ENCODE measurements at places on chromosomes 1 and 21.
A peak's percentile ranks its signal among the peaks of the same experiment; 100 is the strongest.

DNA sequence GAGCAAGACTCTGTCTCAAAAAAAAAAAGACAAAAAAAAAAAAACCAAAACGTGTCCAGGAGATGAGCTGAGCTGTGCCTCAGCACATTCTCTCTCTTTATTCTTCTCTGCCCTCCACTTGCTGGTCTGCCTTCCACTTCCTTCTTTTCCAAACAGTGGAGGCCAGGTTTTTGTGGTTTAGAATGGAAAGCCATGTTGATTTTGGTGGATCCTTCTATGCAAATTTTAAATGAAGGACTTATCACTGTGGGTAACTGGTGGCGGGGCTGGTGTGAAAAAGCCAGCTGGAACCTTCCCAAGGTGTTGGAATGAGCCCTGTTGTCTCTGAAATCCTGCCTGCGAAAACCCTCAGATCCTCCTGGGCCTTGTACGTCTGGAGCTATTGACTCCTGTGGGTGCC, 61.9 kb downstream of the PTPRU start:
- no peak for DNase-seq

DNA sequence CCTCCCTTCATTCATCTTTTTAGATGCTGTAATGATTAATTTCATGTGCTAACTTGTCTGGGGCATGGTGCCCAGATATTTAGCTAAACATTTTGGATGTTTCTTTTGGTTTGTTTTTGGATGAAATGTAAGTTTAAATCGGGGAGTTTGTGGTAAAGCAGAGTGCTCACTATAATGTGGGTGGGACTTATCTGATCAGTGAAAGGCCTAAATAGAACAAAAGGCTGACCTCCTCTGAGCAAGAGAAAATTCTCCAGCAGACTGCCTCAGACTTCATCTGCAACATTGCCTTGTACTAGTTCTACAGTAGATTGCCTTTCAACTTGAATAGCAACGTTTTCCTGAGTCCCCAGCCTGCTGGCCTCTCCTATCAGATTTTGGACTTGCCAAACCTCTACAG, 183.6 kb downstream of the S1PR1 start:
- no peak for DNase-seq

- DNase-seq, result peak; percentile 30
Measured at GRCh38 chr1:154330669-154331068, 5.3 kb downstream of the ATP8B2 start.

DNA sequence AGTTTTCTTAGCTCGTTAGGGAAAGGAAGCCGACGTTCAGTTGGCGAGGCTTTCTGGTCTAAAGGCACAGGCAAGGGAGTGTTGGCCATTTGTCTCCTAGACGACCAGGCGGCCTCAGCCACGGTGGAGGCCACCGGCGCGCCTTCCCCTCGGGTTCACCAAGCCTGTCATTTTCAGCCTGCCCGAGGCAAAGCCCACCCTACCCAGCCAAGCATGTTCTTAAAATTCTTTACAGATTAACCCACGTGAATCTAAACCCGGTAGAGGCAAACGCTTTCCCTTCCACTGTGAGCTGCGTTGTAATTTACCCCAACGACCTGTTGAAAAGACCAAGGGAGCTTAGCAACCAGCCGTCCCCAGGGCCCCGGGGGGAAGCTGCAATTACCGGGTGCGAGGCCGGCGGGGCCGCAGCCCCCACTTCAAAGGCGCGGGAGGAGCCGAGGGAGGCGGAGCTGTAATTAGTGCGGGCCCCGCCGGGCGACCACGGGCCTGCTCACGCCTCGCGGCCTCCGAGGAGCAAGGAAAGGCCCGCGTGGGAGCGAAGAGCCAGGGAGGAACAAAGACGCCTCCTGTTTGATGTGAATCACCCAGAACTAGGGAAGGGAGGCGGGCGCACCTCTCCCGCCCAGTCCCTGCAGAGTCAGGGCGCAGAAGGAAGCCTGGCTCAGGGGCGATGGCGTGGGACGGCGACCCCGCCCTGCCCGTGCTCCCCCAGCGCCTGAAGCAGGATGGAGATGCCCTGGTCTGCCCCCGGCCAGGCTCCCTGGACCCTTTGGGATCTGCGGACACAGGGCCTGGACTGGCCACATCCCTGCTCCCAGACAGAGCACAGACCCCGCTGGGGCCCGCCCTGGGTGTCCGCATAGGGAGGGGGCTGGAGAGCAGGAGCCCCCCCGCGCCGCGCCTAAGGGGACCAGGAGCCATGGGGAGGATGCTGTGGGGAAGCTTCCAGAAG, 12.1 kb upstream of the TSPEAR start:
- DNase-seq, result peak; percentile 27

DNA sequence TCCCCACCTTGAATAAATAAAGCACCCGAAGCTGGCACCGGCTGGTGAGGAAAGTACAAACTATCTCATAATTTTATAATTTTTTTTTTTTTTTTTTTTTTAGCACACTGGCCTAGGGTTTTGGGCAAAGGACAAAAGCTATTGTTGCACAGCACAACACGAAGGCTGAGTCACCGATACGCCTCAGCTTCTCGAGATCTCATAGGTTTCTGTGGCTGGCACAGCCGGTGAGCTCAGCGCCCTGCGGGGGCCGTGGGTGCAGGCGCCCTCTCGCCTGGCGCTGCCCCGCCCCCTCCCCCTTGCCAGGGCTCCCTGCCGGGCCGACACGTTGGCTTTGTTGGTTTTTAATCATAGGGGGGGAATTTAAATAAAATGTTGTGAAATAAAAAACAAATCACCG, 17.2 kb downstream of the CASZ1 start:
- DNase-seq, result no peak

DNA sequence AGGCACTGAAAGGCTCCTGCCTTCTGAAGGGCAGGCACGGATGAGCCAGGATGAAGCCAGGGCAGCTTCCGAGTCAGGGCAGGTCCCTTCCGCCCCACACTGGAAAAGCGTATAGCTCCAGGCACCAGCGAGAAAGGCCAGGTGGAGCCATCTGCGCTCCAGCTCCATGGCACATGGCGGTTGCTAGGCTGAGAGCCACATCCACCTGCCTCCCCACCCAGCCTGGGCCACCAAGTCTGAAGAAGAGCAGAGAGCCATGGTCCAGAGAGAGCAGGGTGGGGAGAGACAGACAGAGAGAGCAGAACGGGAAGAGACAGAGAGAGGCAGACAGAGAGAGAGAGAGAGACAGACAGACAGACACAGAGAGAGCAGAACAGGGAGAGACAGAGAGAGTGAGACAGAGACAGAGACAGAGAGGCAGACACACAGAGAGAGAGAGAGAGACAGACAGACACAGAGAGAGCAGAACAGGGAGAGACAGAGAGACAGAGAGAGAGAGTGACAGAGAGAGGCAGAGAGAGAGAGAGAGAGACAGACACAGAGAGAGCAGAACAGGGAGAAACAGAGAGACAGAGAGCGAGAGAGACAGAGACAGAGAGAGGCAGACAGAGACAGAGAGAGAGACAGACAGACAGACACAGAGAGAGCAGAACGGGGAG, 5.2 kb downstream of the FNDC10 start:
- no peak for DNase-seq

- DNase-seq, result no peak
Measured at GRCh38 chr1:154222918-154223317, 2.2 kb downstream of the UBAP2L start.

GRCh38 chr21:43868461-43868860, 3.4 kb downstream of the AGPAT3 start:
- DNase-seq, result no peak

DNA sequence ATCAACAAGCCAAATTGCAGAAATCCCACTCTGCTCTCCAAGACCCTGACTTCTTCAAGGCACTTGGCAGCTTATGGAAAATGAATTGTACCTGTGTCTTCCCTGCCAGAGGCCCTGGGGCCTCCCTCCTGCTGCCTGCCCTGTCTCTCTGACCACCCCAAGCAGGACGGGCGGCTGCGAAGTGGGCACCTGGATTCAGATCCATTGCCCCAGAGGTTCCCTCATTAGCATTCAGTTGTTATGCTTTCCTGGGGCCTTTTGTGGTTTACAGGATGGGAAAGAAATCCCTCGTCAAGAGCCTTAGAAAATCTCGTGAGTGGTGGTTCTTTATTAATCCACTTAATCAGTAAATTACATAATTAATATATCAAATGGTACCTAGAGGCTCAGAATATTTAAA, 179.3 kb downstream of the TNR start:
- no peak for DNase-seq

GRCh38 chr1:31811605-31812004, 4.2 kb downstream of the SPOCD1 start:
- DNase-seq, result no peak

GRCh38 chr1:182147951-182148350, 86.4 kb upstream of the ZNF648 start:
- no peak for DNase-seq

DNA sequence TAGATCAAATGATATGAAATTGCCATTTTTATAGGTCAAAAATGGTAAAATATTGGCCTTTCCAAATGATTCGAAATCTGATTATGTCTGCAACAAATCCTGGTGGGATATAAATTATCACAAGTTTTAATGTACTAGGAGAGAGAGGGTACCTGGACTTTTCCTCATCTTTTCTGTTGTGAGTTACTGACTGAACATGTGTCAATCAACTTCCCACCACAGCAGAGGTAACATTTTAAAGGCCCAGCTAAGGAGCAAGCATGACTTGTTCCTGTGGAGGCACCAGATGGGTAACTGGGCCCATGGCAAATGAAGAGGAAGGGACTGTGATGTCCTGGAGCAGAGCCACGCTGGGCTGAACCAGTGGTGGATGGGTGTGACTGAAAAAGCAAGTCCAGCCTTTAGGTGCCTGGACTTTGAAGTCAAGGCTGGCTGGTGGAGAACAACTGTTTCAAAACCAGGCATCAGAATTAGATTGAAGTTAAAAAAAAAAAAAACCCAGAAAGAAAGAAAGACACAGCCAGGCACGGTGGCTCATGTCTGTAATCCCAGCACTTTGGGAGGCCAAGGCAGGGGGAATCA, 6.6 kb downstream of the MR1 start:
- no peak for DNase-seq

DNA sequence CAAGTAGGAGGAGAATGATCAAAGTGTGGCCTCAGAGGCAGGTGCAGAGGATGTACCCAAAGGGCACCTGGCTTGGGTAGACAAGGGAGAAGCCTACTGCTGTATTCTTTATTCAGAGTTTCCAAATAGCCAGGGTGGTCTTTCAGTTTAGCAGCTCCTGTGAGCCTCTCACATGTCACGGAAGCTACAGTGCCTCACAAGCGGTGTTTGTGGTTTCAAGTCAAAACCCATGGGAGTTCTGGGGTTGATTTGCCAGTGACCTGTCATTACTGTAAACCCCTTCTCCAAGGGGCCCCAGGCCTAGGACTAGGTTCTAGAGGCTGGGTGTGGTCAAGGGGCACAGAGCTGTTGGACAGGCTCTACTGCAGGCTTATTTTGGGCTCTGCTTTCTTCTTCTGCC, 10.2 kb upstream of the IL10 start:
- DNase-seq, result peak; percentile 35

DNA sequence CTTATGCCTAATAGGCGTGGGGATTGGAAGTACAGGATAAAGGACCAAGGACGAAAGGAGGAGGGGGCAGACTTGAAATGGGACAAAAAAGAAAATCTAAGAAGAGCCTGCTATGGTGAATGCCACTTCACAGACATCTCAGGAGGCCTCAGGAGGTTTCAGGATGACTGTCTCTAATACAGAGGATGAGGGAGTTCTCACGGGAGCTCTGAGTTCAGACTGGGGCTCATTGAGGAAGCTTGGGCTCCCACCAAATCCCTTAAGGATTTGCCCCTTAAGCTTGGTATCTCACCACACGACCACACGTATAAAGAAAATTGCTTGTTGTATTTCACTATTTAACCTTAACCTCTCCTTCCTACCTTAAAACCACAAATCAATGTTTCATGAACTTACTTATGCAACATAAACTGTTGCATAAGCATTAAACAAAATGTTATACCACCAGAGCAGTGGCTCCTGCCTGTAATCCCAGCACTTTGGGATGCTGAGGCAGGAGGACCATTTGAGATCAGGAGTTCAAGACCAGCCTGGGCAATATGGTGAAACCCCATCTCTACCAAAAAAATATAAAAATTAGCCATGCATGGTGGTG, 12.4 kb downstream of the SLC30A1 start:
- no peak for DNase-seq

- DNase-seq, result no peak
Measured at GRCh38 chr1:26300578-26301275, 5.7 kb downstream of the UBXN11 start.

- no peak for DNase-seq
Measured at GRCh38 chr1:159088050-159088449, 11.5 kb upstream of the AIM2 start.

DNA sequence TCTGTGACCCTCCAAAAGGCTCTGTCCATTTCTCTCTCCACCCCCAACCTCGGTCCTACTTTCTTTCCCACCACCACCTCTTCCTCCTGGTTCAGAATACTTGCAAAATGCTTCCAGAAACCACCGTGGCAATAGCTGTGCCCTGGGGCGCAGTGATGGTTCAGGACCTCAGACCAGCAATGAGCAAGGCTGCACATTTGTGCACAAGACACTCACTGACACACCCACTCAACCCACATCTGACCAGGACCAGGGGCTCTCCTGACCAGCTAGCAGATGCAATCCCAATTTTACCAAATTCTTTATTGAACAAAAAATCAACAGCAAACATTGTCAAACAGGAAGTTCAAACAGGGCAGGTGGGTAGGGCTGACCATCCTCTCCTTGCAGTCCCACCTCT, 25.7 kb downstream of the SPOCD1 start:
- no peak for DNase-seq

DNA sequence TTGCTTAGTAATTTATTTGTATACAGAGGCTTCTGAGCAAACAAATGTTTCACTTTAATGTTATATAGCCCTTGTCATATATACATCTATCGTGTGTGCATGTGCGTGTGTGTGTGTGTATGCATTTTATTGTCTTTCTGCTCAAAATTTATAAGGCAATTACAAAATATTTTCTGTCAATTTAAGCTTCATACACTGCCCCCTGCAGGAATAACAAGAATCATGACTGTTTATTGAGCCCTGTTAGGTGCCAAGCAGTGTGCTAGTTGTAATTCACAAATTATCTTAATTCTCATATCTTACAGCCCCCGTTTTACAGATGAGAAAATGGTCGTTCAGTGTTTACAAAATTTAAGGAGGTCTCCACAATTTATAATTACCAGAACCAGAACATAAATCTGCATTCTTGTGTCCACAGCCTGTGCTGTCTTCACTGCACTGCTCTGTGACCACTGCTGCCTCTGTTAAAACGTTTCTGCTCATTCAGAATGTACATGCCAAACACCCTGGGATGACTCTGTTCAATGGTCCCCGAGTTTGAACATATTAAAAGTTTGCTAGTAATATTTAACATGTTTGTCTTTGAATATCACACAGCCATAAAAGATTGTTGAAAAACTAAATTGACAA, 181.3 kb downstream of the ATP6V1G3 start:
- peak; percentile 38 for DNase-seq

Data from CD4-positive, alpha-beta T cell treated with Interleukin-21 for 1 hour (primary cell).